ENCODE measurements at places on chromosomes 11 and 22. TPM values are rescaled to one million over a fixed set of nuclear protein-coding genes. Genes with fewer than 3 reads are reported as not detected.

Gene MOV10L1
- total RNA-seq = 0.42 TPM

Gene DRAP1
- total RNA-seq = 97.5 TPM

Gene SMIM35
- 0.10 TPM for total RNA-seq

Gene KCNQ1
- 305 TPM for total RNA-seq

Gene SREBF2
- 169 TPM for total RNA-seq

Gene PARVG
- total RNA-seq = 8.8 TPM

Gene BTBD18
- total RNA-seq = not detected

Gene MYOD1
- total RNA-seq = not detected

Gene SLCO2B1
- 63.8 TPM for total RNA-seq

GRCh38 chr11:65078151-65078550 lies 5.7 kb downstream of the CDCA5 start:
- peak; percentile 67 for DNase-seq
- peaks cover under 1% of the 10 kb centered on the region for H3K4me1 ChIP-seq
- H3K27me3 ChIP-seq = no peaks in the 10 kb centered on the region
- H3K27ac ChIP-seq = no peak overlapping the region

- peak overlapping the region; percentile 4 for H3K27ac ChIP-seq
- no peaks in the 10 kb centered on the region for H3K4me1 ChIP-seq
- DNase-seq = peak; percentile 38
- no peak overlapping the region for H3K4me3 ChIP-seq
- H3K36me3 ChIP-seq = no peaks in the 10 kb centered on the region
These were observed 180.6 kb downstream of the TBC1D22A start for GRCh38 chr22:46942799-46943785.

DNA sequence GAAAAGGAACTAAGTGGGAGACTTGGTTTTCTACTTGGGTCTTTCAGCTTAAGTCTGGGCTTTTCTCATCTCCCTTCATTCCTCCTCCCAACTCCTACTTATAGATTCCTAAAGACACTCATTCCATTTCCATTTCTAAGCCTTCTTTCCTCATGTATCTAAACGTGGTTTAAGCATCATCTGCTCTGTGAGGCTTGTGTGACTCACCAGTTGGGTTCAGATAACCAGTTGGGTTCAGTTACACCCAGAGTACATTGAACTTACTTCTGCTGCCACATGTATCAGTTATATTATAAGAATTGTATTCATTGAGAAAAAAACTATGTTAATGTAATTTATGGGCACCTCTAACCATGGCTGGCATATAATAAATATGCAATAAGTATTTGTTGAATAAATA lies 831.2 kb upstream of the CCDC90B start:
- no peaks in the 10 kb centered on the region for H3K27me3 ChIP-seq
- H3K36me3 ChIP-seq = no peaks in the 10 kb centered on the region
- no peaks in the 10 kb centered on the region for H3K4me1 ChIP-seq
- H3K4me3 ChIP-seq = no peak overlapping the region
- no peak for DNase-seq

- DNase-seq = no peak
- no peak overlapping the region for H3K27ac ChIP-seq
- H3K4me3 ChIP-seq = no peak overlapping the region
- H3K27me3 ChIP-seq = no peaks in the 10 kb centered on the region
These were observed 63.5 kb downstream of the MICAL3 start for GRCh38 chr22:17960695-17961445.

DNA sequence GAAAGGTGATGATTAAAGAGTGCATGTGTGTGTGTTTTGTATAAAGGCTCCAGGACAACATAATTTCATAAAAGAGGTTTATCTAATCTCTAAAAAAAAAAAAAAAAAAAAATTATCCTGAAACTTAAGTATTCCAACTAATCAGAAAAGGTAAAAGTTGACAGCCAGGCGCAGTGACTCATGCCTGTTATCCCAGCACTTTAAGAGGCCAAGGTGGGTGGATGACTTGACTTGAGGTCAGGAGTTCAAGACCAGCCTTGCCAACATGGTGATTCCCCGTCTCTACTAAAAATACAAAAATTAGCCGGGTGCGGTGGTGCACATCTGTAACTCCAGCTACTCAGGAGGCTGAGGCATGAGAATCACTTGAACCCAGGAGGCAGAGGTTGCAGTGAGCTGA lies 632.7 kb upstream of the CHORDC1 start:
- no peak overlapping the region for H3K4me3 ChIP-seq
- H3K27me3 ChIP-seq = no peaks in the 10 kb centered on the region
- no peaks in the 10 kb centered on the region for H3K36me3 ChIP-seq
- no peaks in the 10 kb centered on the region for H3K4me1 ChIP-seq

DNA sequence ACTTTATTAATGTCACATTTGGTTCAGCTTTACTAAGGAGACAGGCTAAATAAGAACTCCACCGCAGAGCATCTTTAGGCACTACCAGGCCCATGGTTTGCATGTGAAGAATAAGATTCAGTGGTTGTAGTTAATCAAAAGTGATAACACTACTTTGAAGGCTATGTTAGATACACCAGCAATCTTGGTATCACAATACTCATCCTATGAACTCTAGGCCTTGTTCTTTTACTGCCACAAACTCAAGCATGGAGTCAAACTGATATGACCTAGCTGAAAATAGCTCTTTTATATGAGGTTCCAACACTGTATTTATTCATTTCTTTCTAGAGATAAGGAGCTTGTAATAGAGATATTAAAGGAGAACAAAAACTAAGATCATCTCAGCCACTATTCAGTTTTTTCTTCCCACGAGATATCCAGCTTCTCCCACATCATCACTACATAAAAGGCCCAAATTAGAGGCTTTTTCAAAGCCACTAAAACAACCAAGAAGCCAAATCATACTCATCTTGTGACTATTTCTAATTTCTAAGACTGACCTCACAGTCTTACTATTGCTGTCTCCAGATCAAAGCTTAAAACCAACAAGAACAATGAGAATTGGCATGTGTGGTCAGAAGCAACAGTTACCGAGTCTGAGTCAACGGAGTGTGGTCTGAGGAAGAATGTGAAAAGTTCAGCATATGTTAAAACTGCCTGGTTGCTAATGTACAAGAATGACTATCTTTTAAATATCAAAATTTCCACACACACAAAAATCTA lies 25.1 kb upstream of the GUCY1A2 start:
- H3K4me3 ChIP-seq = no peak overlapping the region
- H3K36me3 ChIP-seq = no peaks in the 10 kb centered on the region
- no peaks in the 10 kb centered on the region for H3K4me1 ChIP-seq
- no peak overlapping the region for H3K27ac ChIP-seq
- H3K27me3 ChIP-seq = no peaks in the 10 kb centered on the region

- H3K4me1 ChIP-seq = no peaks in the 10 kb centered on the region
- H3K4me3 ChIP-seq = no peak overlapping the region
These were observed 79.8 kb downstream of the C11orf58 start for GRCh38 chr11:16818284-16818683.

- DNase-seq = no peak
- no peak overlapping the region for H3K27ac ChIP-seq
- no peaks in the 10 kb centered on the region for H3K4me1 ChIP-seq
- no peaks in the 10 kb centered on the region for H3K36me3 ChIP-seq
- no peaks in the 10 kb centered on the region for H3K27me3 ChIP-seq
These were observed 9.5 kb downstream of the HARBI1 start for GRCh38 chr11:46607516-46607915.

GRCh38 chr11:46279126-46280099 lies 2.0 kb downstream of the CREB3L1 start:
- peak overlapping the region; percentile 67 for H3K27ac ChIP-seq
- peak; percentile 74 for DNase-seq
- H3K36me3 ChIP-seq = no peaks in the 10 kb centered on the region
- peaks cover 32% of the 10 kb centered on the region for H3K4me1 ChIP-seq
- H3K27me3 ChIP-seq = no peaks in the 10 kb centered on the region

GRCh38 chr11:92775003-92775676 lies 194.3 kb upstream of the MTNR1B start:
- H3K27ac ChIP-seq = no peak overlapping the region
- no peaks in the 10 kb centered on the region for H3K36me3 ChIP-seq
- H3K4me3 ChIP-seq = no peak overlapping the region
- no peak for DNase-seq
- no peaks in the 10 kb centered on the region for H3K4me1 ChIP-seq
- no peaks in the 10 kb centered on the region for H3K27me3 ChIP-seq

DNA sequence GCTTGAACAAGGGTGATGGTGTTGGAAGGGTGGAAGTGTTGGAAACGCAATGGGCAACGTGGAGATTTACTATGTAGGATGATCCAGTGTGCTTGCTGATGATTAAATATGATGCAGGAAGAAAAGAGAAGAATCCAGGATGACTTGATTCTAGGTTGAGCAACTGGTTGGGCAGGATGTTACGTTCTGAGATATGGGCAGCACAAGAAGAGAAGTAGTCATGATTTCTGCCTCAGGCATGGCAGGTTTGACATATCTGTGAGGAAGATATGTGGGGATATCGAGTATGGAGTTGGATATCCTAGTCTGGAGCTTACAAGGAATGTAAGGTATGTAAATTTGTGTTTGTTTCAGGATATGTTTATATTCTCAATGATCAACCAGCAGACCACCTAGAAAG lies 1.9 kb downstream of the OR52K1 start:
- H3K27ac ChIP-seq = no peak overlapping the region
- no peaks in the 10 kb centered on the region for H3K27me3 ChIP-seq
- H3K36me3 ChIP-seq = no peaks in the 10 kb centered on the region
- no peak overlapping the region for H3K4me3 ChIP-seq
- DNase-seq = no peak

DNA sequence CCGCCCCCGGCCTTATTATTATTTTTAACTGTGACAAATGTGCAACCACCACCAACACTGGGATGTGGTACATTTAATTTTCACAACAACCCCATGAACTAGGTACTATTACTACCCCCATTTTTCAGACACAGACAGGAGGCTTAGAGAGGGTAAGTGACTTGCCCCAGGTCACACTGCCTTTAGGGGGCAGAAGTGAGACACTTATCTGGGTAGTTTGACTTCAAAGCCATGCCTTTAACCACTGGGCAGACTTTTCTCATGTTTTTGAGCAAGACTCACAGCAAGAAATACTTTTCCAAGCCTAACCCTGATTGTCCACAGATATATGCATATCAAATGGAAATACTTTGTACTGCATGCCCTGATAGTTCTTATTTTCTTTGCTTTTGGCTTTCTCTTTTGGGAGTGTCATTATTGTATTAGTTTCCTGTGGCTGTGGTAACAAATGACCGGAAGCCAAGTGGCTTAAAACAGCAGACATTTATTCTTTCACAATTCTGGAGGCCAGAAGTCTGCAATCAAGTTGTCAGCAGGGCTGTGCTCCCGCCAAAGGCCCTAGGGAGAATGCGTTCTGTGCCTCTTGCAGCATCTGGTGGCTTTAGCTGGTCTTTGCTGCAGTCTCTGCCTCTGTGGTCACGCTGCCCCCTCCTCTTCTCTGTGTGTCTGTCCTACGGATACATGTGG lies 110.8 kb downstream of the GRIK4 start:
- no peaks in the 10 kb centered on the region for H3K36me3 ChIP-seq
- no peaks in the 10 kb centered on the region for H3K27me3 ChIP-seq
- no peak overlapping the region for H3K27ac ChIP-seq
- DNase-seq = peak; percentile 17

DNA sequence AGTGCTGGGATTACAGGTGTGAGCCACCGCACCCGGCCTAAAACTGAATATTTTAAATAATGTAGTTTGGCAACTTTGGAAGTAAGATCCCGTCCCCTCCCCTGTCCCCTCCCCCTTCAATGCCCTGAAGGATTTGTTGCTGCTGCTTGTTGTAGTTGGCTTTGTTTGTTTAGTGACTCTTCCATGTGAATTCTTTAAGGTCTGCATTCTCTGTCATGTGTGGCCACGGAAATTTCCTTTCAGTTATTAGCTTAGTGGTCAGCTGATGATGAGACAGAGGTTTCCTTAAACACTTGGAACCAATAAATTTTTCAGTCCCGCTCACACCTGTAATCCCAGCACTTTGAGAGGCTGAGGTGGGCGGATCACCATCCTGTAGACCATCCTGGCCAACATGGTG lies 109.9 kb downstream of the MPPED1 start:
- H3K27me3 ChIP-seq = no peaks in the 10 kb centered on the region
- no peaks in the 10 kb centered on the region for H3K36me3 ChIP-seq
- no peak for DNase-seq
- H3K4me1 ChIP-seq = no peaks in the 10 kb centered on the region
- H3K27ac ChIP-seq = no peak overlapping the region
- no peak overlapping the region for H3K4me3 ChIP-seq

DNA sequence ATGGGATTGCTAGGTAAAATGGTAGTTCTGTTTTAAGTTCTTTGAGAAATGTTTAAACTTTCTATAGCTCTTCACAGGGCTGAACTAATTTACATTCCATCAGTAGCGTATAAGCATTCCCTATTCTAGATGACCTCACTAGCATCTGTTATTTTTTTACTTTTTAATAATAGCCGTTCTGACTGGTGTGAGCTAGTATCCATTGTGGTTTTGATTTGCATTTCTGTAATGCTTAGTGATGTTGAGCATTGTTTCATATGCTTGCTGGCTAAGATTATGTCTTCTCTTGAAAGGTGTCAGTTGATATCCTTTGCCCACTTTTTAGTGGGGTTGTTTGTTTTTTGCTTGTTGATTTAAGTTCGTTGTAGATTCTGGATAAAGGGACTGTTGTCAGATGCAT lies 35.9 kb downstream of the MMP27 start:
- no peaks in the 10 kb centered on the region for H3K4me1 ChIP-seq
- H3K27me3 ChIP-seq = no peaks in the 10 kb centered on the region
- no peaks in the 10 kb centered on the region for H3K36me3 ChIP-seq
- DNase-seq = no peak
- no peak overlapping the region for H3K4me3 ChIP-seq
- no peak overlapping the region for H3K27ac ChIP-seq

- no peaks in the 10 kb centered on the region for H3K36me3 ChIP-seq
- H3K4me1 ChIP-seq = no peaks in the 10 kb centered on the region
- H3K27ac ChIP-seq = no peak overlapping the region
- no peaks in the 10 kb centered on the region for H3K27me3 ChIP-seq
These were observed 71.8 kb downstream of the UBASH3B start for GRCh38 chr11:122727101-122727929.

- no peaks in the 10 kb centered on the region for H3K36me3 ChIP-seq
- H3K4me1 ChIP-seq = no peaks in the 10 kb centered on the region
- H3K27me3 ChIP-seq = no peaks in the 10 kb centered on the region
These were observed 424.5 kb upstream of the B3GAT1 start for GRCh38 chr11:134836561-134836960.

GRCh38 chr11:3162410-3163240 lies 2.5 kb downstream of the OSBPL5 start:
- no peaks in the 10 kb centered on the region for H3K27me3 ChIP-seq
- H3K36me3 ChIP-seq = no peaks in the 10 kb centered on the region
- peaks cover 39% of the 10 kb centered on the region for H3K4me1 ChIP-seq
- no peak overlapping the region for H3K4me3 ChIP-seq
- no peak overlapping the region for H3K27ac ChIP-seq

DNA sequence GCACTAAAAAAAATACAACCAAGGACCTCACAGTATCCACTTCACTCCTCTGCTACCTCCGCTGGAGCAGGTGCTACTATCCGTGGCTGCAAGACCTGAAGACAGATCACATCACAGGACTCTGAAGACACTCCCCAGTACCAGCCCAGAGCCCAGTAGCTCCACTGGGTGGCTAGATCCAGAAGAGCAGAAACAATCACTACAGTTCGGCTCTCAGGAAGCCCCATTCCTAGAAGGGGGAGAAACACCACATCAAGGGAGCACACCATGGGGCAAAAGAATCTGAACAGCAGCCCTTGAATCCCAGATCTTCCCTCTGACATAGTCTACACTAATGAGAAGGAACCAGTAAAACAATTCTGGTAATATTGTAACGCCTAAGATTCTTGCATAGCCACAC lies 494.0 kb upstream of the FAT3 start:
- H3K27me3 ChIP-seq = no peaks in the 10 kb centered on the region
- H3K36me3 ChIP-seq = no peaks in the 10 kb centered on the region
- no peaks in the 10 kb centered on the region for H3K4me1 ChIP-seq
- DNase-seq = no peak
